Kidney (tissue), 22 donors: ENCODE measurements at places on chromosomes 5 and 9. TPM values are rescaled to one million over a fixed set of nuclear protein-coding genes. Genes with fewer than 3 reads are reported as not detected.
A peak's percentile ranks its signal among the peaks of the same experiment; 100 is the strongest.

DNA sequence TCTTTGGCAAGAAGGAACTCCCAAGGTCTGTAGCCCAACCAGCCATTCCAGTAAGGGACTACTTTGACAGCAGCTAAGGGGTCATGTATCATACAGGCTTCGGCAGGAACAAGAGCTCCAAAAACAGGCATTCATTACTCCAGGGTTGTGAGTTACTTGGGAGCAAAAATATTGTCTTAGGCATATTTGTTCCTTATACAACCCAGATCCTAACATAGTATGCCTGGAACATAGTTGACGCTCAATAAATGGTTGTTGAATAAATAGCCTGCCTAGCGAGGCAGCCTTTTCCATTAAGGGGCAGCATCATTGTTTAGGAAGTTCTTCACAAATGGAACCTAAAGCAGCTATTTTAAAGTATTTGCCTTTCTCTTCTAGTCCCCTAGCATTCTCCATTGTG is 35.8 kb upstream of the FER start:
- no peaks in the 10 kb centered on the region for H3K36me3 ChIP-seq
- no peaks in the 10 kb centered on the region for H3K4me1 ChIP-seq
- H3K4me3 ChIP-seq, result no peak overlapping the region
- H3K27ac ChIP-seq, result no peak overlapping the region
- no peak for DNase-seq
- no peaks in the 10 kb centered on the region for H3K27me3 ChIP-seq

- no peak overlapping the region for H3K27ac ChIP-seq
- no peak overlapping the region for H3K4me3 ChIP-seq
- no peaks in the 10 kb centered on the region for H3K4me1 ChIP-seq
- DNase-seq, result no peak
Observed at GRCh38 chr5:1912951-1913565, 30.3 kb upstream of the IRX4 start.

DNA sequence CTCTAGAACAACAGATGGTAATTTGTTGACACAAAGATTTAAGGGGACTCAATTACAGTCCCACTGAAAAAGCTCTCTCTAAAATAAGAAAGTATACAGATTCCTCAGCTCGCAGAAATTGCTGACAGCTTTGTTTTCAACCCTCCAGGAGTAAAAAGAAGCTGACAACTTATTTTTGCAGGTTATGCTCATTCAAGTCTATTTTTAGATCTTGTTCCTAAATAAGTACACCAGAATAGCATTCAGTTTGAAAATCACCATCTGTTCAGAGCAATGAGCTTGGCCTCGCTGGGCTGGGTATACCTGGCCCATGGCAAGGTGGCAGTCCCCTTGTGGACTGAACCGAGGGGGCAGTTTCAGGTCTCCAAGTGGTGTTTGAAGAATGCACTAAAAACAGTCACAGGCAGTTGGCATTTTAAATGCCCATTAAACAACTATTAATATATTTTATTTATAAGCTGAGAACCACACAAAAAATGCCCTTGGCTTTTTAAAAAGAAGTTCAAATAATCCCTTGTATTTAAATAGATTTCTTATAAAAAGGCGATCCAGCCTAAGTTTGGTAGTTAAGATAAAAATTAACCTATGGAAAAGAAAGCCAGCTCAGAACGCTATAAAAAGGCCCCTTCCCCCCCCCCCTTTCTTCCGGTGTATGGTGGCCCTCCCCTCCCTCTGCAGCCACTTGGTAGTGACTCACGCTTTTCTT is 169.2 kb downstream of the AUH start:
- H3K27me3 ChIP-seq, result no peaks in the 10 kb centered on the region
- H3K36me3 ChIP-seq, result no peaks in the 10 kb centered on the region
- DNase-seq, result peak; percentile 54
- peak overlapping the region; percentile 2 for H3K4me3 ChIP-seq
- peak overlapping the region; percentile 100 for H3K27ac ChIP-seq

DNA sequence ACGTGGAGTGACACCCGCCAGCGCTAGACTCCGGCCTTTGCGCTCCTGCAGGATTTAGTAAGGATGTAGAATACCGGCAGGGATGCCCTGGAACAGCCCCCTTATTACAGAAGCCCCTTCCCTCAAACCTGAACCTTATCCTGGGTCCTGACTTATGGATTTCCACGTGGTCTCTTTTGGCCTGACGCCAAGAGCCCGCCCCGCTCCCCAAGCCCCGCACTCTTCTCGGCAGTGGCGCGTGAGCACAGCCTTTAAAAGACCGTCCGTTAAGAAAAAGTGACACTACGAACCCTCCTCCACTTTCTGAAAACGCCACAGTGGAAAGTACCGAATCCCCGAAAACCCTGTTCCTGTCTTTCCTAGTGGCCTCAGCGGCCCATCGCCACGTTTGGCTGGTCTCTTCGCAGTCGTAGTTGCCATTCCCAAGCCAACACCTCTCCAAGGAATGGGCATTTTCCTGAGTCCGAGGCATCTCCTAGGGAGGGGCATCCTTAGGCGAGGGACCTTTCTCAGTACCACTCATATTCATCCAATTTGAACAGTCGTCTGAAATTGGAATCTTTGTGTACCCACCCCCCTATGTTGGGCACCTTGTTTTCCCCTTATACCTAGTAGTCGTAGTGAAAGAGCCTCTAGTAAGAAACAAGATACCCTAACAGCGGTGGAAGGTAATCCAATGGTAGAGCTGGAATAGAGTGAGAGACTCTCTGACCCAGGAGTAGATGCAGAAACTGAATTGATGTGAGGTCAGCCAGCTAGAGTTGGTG is 732 bp upstream of the MCIDAS start:
- H3K4me3 ChIP-seq, result no peak overlapping the region
- no peaks in the 10 kb centered on the region for H3K36me3 ChIP-seq
- no peak overlapping the region for H3K27ac ChIP-seq
- H3K4me1 ChIP-seq, result peaks cover 8% of the 10 kb centered on the region

- no peaks in the 10 kb centered on the region for H3K36me3 ChIP-seq
- no peak overlapping the region for H3K4me3 ChIP-seq
- H3K4me1 ChIP-seq, result no peaks in the 10 kb centered on the region
- DNase-seq, result peak; percentile 90
- H3K27me3 ChIP-seq, result no peaks in the 10 kb centered on the region
Observed at GRCh38 chr5:82351754-82352145, 73.6 kb upstream of the RPS23 start.

DNA sequence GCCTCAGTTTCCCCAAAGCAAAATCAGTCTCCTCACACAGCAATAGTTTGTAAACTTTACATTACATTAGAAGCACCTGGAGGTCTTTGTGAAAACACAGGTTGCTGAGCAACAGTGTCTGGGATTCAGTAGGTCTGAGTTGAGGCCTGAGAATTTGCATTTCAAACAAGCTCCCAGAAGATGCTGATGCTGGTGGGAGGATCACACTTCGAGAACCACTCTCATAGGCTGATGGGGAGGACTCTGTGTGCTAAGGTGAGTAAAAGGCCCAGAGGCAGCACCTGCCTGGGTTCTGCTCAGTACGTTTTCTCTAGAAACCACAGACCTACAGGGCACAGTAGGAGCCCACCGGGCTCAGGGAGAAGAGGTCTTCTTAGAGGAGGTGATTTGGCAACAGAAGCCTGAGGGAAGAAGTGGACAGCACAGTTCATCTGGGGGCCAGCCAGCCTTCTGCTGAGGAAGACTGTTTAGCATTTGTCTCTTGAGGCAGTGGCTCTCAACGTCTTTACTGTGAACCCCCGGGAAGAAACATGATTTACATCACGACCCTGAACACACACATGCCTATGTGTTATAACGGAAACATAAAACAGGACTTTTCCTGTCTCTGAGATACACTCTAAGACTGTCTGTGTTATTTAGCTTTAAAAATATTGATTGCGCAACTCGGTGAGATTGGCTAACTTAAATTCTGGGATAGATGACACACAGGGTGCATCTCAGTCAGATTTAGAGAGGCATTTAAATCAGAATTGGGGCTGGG is 24.8 kb upstream of the DENND1A start:
- no peaks in the 10 kb centered on the region for H3K4me1 ChIP-seq
- H3K27ac ChIP-seq, result no peak overlapping the region
- H3K36me3 ChIP-seq, result no peaks in the 10 kb centered on the region

DNA sequence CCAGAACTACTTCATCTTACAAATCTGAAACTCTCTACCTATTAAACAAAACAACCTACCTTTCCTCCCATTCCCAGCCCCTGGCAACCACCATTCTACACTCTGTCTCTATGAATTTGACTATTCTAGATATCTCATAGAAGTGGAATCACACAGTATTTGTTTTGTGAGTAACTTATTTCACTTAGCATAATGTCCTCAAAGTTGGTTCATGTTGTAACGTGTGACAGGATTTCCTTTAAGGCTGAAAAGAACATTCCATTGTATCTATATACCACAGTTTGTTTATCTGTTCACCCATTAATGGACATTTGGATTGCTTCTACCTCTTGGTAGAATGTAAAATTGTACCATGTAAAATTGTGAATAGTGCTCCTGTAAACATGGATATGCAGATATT is 70.1 kb upstream of the NXNL2 start:
- H3K36me3 ChIP-seq, result peaks cover 6% of the 10 kb centered on the region
- H3K4me3 ChIP-seq, result no peak overlapping the region
- no peak overlapping the region for H3K27ac ChIP-seq
- no peak for DNase-seq
- no peaks in the 10 kb centered on the region for H3K27me3 ChIP-seq

- H3K27ac ChIP-seq, result no peak overlapping the region
- no peaks in the 10 kb centered on the region for H3K27me3 ChIP-seq
- no peaks in the 10 kb centered on the region for H3K4me1 ChIP-seq
Observed at GRCh38 chr5:58135571-58136335, 324.1 kb downstream of the PLK2 start.

DNA sequence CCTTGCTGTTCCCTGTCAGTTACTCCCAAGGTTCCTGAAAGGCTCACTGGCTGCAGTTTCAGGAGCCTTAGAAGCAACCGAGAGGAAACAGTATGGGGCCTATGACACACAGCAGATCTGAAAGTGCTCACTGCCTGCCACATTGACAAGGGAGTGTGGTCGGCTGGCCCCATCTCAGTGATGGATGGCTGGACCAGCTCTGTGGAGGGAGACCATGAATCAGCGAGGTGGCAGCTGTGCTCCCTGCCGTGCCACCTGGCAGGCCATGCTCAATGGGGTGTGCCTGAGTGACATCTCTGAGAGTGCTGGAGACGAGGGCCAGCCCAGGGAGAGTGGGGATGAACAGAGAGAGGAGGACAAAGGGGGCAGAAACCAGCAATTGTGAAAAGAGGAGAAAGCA is 49.1 kb downstream of the DOCK2 start:
- H3K27me3 ChIP-seq, result no peaks in the 10 kb centered on the region
- no peaks in the 10 kb centered on the region for H3K36me3 ChIP-seq
- H3K4me3 ChIP-seq, result no peak overlapping the region
- peak; percentile 85 for DNase-seq

DAPK1 gene
- 166 TPM for total RNA-seq

PTGDS gene
- 236 TPM for total RNA-seq

ADRA1B gene
- 1.6 TPM for total RNA-seq

IFNA13 gene
- not detected for total RNA-seq

MARCOL gene
- total RNA-seq, result not detected

SLC12A2 gene
- 21.0 TPM for total RNA-seq

SLC6A19 gene
- 2.2 TPM for total RNA-seq
